Progenitor cell of endocrine pancreas (in vitro differentiated cells): ENCODE measurements at places on chromosomes 5 and 9. TPM values are rescaled to one million over a fixed set of nuclear protein-coding genes. Genes with fewer than 3 reads are reported as not detected.

The VLDLR gene
- total RNA-seq = 8.1 and 9.9 TPM in 2 replicates

- no peak for DNase-seq
Observed at GRCh38 chr9:8719833-8720486, 920.4 kb upstream of the DMAC1 start.

GRCh38 chr9:70504834-70505233 lies 90.4 kb upstream of the KLF9 start:
- DNase-seq = no peak

The CCL27 gene
- 0.67 and 1.6 TPM in 2 replicates for total RNA-seq

DNA sequence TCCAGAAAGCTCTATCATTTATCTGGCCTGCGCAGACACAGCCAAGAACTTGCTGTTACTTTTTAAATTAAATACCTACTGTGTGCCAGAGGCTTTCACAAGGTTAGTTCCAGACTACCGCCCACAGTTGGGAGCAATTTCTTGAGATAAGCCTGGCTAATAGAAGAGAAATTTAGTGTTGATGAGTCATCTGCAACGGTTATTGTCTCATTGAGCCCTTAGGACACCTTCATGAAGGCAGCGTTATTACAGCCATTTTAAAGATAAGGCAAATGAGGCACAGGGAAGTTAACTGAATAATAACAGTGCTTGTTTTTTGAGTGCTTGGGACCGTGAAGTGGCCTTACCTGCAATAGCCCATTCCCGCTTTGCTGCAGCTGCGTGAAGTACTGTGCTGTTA lies 292.9 kb upstream of the MSX2 start:
- no peak for DNase-seq
